ENCODE measurements at places on chromosomes 6 and 20. TPM values are rescaled to one million over a fixed set of nuclear protein-coding genes. Genes with fewer than 3 reads are reported as not detected.

- peak; percentile 82 for DNase-seq
Observed at GRCh38 chr6:26195376-26195923, 108.2 kb downstream of the HFE start.

DNA sequence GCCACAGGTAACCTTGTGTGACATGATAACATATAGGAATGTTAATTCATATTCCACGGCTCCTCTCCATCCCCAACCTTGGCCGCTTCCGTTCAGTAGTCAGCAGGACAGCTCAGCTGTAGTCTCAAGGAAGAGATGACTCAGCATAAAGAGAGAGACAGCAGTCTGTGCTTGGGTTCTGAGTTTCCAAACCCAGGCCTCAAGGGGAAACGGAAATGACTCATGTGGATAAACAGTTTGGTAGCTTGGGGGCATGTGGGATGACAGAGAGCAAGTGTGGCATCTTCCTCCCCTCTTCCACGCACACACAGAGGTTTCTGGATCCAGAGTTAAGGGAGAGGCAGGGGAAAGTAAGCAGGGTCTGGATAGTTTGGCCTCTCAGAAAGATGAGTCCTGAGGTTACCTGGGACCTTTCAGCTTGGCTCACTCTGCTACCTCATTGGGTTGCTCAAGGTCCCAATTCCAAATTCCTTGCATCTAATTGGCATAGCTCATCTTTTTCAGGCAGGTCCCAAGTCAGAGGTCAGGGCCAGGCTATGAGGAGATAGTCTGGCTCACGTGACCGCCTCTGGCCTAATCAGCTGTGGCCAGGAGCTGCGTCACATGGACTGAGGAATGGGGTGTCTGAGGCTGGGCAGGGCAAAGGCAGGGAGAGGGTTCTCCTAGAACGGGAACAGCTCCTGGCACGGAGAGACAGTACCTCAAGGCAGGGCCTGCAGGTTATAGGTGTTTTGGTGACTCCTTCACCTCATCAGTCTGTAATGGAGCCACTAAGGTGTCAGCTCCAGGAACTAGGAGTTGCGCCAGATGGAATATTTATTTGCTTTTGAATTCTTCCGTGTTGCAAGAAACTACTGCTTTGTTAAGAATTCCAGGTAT lies 36.5 kb upstream of the MLN start:
- peak; percentile 48 for DNase-seq

DNA sequence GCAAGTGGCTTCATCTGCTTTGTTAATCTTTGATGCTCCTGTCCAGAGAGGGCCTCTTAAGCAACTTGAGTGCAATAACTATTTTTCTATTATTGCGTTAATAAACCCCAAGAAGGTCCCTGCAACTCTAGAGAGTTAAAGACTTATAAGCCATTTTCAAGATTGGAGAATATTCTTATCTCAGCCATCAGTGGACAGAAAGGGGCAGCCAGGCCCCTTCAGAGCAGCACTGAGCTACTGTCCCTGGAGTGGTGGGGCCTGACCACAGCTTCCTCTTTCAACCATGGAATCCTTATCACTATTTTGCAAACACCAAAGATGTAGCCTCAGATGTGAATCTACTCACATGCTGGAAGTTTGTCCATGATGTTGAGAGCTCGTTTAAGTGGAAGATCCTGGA lies 2.8 kb upstream of the MAS1L start:
- DNase-seq, result no peak

SRMS gene
- total RNA-seq, result not detected

LHFPL5 gene
- total RNA-seq, result not detected

PSMB8 gene
- 353 TPM for total RNA-seq

All from activated T-helper 1 cell treated with anti-CD3 and anti-CD28 coated beads, Interleukin-12 subunit alpha, Interleukin-12 subunit beta, Interleukin-2, Interleukin-4 antibody, amounts not matched to agents 30 ng/mL and 10 ng/mL and 1 ng/mL, durations not matched to agents 14 hours and 24 hours and 36 hours (primary cell).